Right cardiac atrium (tissue), 5 donors: ENCODE measurements at places on chromosomes 1 and 21.

DNA sequence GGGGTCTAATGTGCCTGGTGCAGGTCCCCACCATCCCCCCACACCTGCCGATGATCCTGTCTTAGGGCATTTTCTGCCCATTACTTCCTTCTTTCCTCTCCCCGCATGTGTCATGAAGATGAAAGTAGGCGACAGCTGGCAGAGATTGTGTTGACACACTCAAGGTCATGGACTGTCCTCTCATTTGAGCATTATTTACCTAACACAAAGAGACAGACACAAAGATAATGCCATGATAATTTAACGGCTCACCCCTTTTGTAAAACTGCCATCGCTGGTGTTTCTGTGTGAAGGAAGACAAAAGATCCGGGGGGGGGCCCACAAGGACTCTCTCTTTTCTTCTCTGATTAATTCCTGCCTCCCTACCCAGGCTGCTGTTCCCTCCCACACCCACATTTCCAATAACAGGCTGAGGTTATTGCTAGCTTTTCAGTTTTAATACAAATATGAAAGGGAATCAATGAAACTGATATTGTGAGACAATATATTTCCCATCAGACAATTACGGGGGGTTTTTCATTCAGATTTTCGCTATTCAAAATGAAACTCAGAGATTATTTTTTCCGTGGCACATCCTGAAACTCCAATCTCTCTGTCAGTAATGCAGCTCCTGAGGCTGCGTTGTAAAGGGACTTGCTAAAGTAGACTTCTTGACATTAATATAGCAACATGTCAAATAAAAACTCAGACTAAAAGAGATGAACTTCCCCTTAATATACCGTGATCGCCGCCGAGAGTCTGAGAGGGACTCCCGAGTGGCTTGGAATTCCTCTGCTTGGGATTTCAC lies 561.1 kb downstream of the NPHP4 start:
- no peak for DNase-seq

- DNase-seq: no peak
Observed at GRCh38 chr1:116161877-116162390, 50.7 kb downstream of the MAB21L3 start.

- DNase-seq: no peak
Observed at GRCh38 chr1:234956821-234957329, 171.8 kb downstream of the TOMM20 start.

DNA sequence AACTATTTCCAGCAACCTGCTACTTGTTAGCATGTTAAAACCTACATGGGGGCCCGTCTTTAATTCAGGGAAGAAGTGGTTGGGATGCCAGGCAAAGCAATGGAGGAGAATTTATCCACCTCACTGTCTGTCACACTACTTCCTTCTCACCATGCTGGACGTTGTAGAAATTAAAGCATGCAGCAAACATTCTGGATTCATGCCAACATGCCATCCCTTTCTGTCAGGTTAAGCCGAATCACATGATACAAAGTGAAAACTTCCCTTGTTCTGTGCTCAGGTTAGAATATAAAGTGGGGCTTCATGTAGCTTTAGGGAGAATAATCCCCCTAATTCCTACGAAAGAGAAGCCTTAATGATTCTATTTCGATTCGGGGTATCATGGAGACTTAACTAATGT lies 95.5 kb downstream of the ERG start:
- no peak for DNase-seq
